ENCODE measurements at places on chromosomes 11 and 22.

- DNase-seq = no peak
Observed at GRCh38 chr22:26806445-26807175, 149.2 kb downstream of the MIAT start.

DNA sequence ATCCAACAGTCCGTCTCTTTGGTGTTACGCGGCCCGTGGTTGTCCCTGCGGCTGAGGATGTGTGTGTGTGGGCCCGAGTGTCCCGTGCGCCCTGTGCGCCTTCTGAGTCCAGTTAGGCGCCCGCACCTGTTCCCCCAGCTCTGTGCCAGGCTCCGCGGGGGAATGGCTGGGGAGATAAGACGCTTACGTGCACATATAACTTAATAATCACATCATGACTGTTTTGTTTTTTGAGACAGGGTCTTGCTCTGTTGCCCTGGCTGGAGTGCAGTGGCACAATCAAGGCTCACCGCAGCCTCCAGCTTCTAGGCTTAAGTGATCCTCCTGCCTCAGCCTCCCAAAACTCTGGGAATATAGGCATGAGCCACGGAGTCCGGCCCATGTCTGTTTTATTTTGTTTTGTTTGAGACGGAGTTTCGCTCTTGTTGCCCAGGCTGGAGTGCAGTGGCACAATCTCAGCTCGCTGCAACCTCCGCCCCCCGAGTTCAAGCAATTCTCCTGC, 817 bp downstream of the ARL2 start:
- no peak for DNase-seq

DNA sequence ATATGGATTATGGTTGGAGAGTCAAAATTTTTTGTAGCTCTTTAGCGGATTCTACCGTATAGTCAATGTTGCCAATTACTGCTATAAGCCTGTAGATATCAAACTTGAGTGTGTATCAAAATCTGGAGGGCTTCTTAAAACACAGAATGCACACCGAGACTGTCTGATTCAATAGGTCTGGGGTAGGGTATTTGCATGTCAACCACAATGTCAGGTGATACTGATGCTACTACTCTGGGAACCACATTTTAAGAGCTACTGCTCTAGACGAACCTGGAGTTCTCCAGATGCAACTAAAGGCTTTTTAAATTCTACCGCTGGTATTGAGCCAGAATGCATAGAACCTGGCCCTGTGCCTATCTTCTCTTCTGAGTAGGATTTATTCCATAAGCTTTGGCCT, 15.8 kb upstream of the MS4A4A start:
- no peak for DNase-seq

- DNase-seq = no peak
Observed at GRCh38 chr11:1372660-1373059, 17.1 kb upstream of the BRSK2 start.

DNA sequence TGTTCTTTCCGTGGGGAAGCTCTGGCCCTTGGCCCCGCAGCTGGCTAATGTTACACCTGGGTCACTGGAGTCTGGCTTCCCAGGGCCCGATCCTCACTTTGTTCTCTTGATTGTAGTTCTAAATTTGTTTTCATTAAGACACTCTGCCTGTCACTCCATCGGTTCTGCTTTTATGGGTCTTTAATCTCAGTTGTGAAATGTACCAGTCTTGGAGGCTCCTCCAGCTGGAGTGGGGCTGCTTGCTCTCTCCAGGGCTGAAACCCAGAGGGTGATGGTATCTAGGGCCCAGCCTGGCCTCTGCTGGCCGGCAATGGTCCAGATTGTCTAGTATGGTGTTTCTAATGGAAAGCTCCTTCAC, 352.9 kb downstream of the TENM4 start:
- no peak for DNase-seq

DNA sequence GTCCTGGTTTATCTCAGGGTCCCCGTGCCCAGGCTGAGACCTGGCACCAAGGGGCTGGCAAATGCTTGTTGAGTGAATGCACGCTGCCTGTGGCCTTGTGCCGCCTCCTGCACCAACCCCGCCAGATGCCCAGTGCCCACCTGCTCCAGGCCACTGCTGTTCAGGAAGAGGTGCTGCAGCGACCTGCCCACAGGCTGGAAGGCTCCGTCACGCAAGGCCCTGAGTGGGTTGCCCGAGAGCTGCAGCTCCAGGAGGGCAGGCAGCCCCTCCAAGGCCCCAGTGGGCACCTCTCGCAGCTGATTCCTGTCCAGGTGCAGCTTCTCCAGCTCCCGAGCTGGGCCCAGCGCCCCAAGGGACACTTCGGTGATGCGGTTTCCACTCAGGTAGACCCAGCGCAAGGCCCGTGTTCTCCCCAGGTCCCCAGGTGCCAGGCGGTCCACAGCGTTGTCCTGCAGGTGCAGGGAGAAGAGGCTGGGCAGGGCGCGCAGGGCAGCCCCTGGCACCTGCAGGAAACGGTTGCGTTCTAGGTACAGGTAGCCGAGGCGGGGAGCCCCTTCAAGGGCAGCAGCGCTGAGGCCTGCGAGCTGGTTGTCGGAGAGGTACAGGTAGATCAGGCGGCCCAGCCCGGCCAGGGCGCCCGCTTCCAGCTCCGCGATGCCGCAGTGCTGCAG, 3.6 kb downstream of the CHADL start:
- no peak for DNase-seq

GRCh38 chr22:48566741-48567140, 1260.9 kb downstream of the BRD1 start:
- no peak for DNase-seq

GRCh38 chr11:14273895-14274294, 85.1 kb downstream of the RRAS2 start:
- DNase-seq = no peak

GRCh38 chr22:27283714-27284113, 517.8 kb downstream of the MN1 start:
- DNase-seq = no peak

GRCh38 chr11:11985016-11985715, 23.3 kb downstream of the DKK3 start:
- no peak for DNase-seq

- no peak for DNase-seq
Observed at GRCh38 chr11:335779-336658, 15.4 kb upstream of the IFITM3 start.

DNA sequence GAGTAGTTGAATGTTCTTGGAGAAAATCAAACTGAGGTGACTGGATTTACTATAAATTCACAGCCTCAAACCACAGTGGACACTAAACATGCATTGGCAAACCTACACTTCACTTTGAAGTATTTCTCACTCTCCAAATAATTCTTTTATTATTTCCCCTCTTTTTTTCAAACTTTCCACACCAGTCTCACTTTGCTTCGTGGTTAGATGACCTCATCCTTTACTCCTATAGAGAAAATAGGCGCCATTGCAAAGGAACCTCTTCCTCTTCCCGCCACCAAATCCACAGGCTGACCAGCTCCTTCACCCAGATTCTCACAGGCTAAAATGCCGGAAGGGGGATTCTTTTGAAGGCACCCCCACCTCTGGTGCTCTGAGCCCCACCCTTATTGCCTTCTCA, 33.4 kb downstream of the HTR3A start:
- DNase-seq = no peak

DNA sequence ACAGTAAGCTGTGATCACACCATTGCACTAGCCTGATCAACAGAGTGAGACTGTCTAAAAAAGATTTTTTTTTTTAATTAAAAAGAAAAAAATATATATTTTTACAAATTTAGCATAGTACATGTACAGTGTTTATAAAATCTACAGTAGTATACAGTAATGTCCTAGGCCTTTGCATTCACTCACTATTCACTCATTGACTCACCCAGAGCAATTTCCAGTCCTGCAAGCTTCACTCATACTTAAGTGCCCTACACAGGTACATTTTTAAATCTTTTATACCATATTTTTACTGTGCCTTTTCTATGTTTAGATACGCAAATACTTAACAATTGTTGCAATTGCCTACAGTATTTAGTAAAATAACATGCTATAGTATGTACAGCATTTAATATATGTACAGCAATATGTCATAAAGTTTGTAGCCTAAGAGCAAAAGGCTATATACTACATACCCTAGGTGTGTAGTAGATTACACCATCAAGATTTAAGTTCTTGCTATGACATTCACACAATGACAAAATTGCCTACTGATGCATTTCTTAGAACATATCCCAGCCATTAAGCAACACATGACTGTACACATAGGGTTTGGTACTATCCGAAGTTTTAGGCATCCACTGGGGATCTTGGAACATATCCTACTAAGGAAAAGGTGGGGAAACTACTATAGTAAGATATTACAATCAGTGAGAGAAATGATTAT, 22.8 kb downstream of the PIK3C2A start:
- DNase-seq = no peak

GRCh38 chr22:39928536-39929520, 27.9 kb downstream of the GRAP2 start:
- DNase-seq = no peak

DNA sequence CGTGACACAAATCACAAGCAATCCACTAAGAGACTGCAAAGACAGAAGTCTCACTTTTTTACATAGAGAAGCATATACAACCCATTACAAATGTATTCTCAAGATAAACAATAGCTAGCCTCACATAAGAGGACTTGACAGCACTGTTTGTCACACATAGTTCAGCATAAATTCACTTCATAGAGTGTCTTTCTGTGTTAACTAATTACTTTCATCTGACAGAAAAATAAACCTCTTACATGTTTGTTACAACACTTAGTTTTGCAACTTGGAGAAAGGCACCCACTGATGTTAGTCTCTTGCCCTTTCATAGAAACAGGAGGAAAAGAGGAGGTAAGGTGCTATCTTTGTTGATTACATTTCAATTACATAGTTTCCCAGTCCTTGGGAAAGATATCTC, 2221.9 kb upstream of the RAG2 start:
- no peak for DNase-seq

DNA sequence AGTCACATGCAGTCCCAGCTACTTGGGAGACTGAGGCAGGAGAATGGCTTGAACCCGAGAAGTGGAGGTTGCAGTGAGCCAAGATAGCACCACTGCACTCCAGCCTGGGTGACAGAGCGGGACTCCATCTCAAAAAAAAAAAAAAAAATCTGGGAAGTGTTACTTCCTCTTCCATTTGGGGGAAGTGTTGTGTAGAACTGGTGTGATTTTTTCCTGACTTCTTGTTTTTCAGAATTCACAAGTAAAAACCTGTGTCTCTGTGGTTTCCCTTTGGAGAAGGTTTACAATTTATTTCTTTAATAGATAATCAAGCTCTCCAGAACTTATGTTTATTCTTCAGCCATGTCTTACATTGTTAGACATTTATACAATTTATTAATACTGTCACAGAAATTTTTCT, 396.1 kb downstream of the BRD1 start:
- DNase-seq = no peak

DNA sequence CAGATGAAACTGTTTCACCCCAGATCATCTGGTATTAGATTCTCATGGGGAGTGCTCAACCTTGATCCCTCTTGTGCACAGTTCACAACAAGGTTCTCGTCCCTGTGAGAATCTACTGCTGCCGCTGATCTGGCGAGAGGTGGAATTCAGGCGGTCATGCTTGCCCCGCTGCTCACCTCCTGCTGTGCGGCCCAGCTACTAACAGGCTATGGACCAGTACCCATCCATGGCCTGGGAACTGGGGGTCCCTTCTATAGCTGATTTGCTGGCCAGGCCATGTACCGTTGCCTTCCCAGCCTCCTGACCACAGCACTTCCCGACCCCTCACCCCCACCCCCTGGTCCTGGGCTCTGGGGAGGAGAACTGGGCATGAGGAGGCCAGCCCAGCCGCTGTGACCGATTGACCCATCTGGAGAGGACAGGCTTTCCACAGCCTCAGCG, 2.6 kb downstream of the PHLDA2 start:
- no peak for DNase-seq

DNA sequence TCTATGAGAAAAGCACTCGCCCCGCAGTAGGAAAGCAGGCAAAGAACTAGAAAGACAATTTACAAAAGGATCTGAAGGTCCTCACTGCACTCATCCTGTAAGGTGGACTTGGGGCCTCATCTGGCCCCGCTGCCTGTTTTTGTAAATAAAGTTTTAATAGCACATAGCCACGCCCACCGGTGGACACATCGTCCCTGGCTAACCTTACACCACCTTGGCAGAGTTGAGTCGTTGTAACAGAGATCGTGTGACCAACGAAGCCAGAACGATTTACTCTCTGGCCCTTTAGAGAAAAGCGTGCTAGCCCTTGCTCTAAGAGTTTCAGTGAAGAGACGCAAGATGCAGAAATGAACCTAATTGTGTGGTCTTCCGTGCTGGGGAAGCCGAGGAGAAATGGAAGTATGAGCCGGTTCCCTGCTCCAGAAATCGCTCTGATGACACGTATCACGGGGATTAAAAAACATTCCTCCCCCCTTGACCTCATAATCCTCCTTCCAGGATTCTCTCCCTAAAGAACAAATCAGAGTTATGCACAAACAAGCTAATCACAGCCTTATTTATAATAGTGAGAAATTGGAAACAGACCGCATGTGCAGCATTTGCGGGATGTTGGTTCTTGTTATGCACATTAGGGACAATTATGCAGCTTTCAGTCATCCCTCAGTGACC, 80.1 kb downstream of the CDKN1C start:
- DNase-seq = no peak

DNA sequence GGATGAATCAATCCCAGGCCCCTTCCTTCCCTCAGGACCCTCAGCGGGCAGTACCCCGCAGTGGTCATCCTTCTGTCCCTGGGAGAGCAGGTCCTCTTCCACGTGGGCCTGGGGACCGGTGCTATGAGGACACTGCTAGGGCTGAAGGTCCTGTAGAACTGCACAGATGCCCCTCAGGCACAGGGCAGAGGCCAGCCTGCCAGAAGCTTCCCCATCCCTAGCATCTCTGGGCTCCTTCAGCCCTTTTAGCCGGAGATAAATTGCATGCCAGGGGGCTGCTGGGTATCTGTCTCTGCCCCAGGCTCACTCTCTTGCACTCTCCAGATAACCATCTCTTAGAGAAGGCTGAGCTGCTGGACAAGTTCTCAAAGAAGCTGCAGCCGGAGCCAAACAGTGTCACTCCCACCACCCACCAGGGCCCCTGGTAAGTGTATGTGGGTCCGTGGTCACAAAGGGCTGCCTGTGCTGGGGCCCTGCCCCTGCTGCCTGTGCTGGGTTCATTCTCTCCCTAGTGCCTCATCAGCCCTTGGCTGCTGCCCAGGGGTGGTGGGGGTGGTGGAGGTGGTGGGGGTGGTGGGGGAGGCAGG, 2.3 kb downstream of the ATG16L2 start:
- no peak for DNase-seq

DNA sequence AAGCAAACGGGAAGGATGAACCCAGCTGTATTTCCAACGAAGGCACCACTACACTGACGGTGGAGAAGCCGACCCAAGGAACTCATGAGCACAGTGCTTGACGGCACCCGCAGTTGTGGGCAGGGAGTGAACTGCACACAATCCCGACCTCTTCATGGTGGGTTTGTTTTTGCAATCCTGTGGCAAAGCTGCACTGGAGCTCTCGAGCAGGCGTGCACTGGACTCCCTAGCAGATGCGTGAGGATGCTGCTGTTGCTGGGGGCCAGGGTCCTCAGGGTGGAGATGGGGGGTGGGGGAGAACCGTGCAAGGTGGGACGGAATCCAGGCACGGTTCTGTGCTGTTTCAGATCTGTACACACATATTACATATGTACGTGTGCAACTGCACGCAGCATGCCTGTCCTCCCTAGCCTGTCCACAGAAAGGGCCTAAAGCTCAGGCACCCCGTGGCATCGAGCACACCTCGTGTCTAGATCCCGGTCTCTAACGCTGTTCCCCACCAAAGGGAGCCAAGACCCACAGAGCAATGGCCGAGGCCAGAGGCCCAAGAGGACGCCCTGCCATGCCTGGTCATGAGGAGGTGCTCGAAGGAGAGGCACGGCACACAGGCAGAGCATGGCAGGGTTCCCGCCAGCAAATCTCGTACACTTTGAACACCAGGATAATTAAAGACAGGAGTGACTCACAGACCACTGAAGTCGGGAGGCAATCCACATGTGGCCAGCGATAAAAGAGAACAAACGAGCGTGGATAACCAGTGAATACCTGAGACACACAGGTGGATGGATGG, 17.6 kb downstream of the ALG12 start:
- peak; percentile 23 for DNase-seq
